ENCODE measurements at places on chromosomes 1 and 21. TPM values are rescaled to one million over a fixed set of nuclear protein-coding genes. Genes with fewer than 3 reads are reported as not detected.

Gene OR2T29
- total RNA-seq, result not detected

Gene FHAD1
- not detected for total RNA-seq

Gene PLPP3
- 143 TPM for total RNA-seq

Gene C1orf87
- not detected for total RNA-seq

Gene DMBX1
- total RNA-seq, result not detected

Gene RIPPLY3
- not detected for total RNA-seq

Gene DISC1
- 3.9 TPM for total RNA-seq

Gene AADACL3
- not detected for total RNA-seq

GRCh38 chr1:1435106-1435903, at the start of gene VWA1:
Gene VWA1, plus strand, starts transcription at chr1:1435690. Its CDS starts 59 bp downstream, at chr1:1435749.
- peak; percentile 84 for DNase-seq

DNA sequence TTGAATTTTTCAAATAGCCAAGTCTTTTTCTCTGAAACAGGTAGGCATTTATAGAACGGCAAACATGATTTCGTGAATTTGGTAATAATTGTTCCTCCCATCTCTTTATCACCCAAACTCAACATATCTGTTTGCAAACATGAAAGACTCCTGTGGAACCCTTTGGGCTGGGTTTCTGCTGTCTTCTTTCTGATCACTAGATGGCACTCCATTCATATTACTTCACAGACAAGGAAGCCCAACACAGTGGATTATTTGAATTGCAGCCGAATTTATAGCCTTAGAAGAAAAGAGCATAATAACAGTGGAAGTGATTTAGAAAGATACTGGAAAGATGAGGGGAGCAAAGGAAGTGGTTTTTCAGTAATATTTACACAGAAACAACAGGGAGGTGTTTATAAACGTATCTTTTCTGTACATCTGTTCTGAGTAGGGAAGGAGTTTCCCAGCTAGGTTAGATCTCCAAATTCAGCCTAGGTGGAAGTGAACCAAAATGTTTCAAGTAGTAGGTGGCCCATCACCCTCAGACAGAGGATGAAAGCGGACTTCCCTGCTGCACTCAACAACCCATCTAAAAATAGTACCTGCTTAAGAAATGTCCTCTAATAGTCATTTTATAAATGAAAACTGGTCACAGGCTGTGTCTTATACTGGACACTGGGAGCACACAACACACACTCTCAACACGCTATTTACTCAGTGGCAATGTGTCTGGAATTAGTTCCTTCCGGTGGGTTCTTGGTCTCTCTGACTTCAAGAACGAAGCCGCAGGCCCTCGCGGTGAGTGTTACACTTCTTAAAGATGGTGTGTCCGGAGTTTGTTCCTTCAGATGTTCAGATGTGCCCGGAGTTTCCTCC, 67.6 kb downstream of the MAP3K21 start:
- no peak for DNase-seq

DNA sequence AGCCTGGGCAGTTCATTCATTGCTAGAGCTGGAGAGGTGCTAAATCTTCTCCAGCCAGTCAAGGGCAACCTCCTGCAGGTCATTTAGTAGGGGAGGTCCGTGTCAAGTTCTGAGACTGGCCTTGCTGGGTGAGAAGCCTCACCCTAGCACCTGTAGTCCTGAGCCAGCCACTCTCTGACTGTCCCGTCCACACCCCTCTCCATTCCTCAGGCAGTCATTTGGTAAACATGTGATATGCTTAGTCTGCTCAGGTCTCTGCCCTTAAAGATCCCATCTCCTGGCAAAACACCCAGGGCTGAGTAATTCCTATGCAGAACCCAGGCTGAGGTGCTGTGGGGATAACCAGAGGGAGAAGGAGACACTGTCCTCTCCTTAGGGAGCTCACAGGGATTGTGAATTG, 13.7 kb upstream of the IGFN1 start:
- no peak for DNase-seq

DNA sequence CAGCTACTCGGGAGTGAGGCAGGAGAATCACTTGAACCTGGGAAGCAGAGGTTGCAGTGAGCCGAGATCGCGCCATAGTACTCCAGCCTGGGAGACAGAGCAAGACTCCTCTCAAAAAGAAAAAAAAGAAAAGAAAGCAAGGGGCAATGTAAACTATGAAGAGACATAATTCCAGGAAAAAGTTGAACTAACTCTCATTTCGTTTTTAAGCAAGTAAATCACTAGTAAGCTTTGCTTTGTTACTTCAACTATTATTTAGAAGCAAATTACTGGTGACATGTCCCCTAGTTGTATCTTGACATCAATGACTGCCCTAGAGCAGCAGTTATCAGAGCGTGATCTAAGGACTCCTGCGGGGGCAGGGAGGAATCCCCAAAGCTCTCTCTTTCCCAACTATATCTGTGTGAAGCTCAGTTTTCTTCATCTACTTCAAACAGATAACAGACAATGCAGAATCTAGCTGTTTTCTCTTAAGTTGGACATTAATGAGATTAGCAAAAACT, 18.7 kb downstream of the CLSTN1 start:
- no peak for DNase-seq

DNA sequence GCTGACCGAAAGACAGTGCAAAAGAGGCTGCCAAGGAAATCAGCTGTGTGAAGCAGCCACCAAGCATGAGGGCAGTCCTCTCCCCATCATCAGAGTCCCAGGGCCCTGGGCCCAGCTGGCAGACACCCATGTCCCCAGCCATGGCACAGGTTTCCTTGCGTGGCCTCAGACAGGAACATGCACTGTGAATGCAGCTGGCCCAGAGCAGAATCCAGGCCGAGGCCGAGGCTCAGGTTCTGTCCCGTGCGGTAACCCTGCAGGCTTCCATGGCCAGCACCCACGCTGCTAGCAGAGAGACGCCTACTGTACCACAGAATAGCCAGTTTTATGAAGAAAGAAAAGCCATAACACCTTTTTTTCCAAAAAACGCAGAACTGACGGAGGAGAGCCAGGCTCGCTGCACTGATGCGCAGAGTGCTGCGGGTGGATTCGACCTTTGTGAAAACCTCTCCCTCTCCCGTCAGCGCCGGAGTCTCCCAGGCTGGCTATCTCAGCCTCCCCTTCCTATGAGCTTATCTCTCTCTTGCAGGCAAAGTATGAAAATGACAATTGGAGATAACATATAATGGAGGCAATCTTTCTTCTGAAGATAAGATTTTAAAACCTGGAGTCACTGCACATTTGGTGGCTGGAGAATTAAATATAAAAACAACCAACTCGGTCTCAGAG, 106.6 kb downstream of the NPHP4 start:
- DNase-seq, result no peak

- no peak for DNase-seq
These were observed 6.2 kb upstream of the FAM76A start for GRCh38 chr1:27719286-27720251.

- DNase-seq, result peak; percentile 85
These were observed 3.6 kb upstream of the VWA1 start for GRCh38 chr1:1431845-1432273.

GRCh38 chr21:41357546-41357945, 4.3 kb upstream of the MX2 start:
- DNase-seq, result no peak

GRCh38 chr1:22241250-22241649, 98.4 kb upstream of the WNT4 start:
- no peak for DNase-seq

DNA sequence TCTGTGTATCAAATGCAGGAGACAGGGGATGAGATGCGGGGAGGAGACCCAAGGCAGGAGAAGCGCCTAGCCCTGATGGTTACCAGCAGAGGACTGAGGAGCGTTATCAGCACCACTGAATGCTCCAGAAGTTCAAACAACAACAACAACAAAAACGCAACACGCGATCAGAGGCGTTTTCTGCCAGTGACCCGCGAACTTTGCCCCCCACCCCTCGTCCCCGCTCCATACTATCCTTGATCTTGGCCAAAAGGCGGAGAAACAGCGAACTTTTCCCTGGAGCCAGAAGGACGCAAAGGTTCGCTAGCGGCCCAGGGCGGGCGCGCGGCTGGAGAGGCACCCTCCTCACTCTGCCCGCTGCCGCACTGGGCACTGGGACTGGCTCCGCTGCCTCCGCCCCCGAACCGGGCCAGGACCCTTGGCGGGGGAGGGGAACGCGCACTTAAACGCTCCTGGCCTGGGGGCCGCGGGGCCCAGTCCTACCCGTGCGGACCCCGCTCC, 699 bp downstream of the ECHDC2 start:
- peak; percentile 73 for DNase-seq

DNA sequence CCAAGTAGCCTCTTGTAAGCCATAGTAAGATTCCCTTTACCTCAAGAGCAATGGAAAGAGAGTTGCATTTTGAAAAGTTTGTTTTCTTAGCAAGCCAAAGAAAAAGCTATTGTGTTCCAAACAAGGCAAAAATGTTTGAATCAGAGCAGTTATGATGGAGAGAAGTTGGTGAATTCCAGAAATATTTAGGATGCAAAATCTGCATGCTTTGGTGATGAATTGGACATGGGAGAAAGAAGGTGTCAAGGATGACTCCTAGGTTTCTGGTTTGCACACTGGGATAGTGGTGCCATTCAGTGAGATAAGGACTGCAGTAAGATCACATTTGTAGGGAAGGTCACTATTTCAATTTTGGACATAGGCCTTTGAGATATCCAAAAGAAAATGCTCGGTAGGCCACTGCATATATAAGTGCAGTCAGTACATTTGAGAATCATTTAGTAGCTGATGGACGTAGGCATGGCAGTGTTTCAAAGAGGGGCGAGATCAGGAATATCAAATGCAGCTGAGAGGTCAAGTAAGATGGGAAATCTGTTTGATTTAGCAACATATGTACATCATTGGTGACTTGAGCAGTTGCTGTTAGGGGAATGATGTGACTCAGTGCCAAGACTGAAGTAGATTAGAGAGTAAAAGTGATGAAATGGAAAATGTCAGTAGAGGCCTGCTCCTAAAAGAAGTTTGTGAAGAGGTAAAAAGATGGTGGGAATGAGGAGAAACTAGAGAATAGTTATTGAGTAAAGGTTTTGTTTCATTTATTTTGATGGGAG, 33.9 kb upstream of the GPR25 start:
- DNase-seq, result no peak

- DNase-seq, result no peak
These were observed 19.0 kb downstream of the SDC3 start for GRCh38 chr1:30889511-30889910.

DNA sequence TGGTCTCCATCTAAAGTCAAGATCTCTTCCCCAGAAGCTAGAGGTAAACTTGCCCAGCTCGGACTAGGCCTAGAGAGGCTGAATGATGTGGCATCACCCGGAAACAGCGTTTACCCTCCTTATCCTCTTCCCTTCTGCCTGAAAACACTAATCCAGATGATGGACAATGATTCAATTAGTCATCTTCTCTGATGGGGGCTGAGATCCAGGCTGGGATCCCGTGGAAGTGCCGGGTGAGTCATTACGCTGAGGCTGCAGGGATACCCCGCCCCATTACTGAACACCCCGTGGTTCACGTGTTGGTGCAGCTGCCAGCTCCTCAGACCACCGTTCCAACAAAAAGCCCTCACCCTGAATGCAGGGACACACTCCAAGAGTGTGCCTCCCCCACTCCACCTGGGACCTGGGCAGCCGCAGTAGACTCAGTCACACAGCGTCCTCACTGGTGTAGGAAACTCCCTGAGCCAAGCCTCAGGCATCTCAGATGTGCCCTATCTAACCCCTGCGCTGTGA, 2.0 kb downstream of the S100A6 start:
- no peak for DNase-seq

- peak; percentile 84 for DNase-seq
These were observed 6.1 kb upstream of the ADAM15 start for GRCh38 chr1:155044812-155045657.

DNA sequence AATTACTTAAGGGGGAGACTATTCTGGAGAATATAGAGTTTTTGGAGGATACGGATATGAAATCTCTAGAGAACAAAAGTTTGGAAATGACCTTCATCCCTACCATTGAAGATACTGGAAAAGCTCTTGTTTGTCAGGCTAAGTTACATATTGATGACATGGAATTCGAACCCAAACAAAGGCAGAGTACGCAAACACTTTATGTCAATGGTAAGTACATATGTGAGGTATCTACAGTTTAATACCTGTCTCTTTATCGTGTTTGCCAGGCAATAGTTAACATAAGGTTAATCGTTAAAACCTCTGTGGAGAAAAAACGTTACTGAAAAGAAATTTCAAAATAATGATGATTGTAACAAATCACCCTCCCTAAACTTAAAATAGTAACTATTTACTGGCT, 11.8 kb downstream of the VCAM1 start:
- no peak for DNase-seq

DNA sequence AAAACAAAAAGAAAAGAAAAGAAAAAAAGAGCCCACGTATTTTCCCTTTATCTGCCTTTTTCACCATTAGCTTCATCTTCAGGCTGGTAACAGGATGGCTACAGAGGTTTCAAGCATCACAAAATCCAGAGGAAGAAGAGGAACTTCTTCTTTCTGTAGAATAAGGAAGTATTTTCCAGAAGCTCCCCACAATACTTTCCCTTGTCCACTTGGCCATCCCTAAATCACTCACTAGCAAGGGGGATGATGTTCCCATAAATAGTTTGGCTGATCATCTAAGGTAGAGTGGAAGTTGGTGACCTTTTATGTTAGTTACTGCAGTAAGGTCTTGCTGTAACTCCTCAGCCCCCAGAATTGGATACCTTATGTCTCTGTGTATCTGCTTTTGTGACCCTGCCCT, 45.1 kb upstream of the RNF11 start:
- DNase-seq, result no peak

GRCh38 chr1:84691122-84691783, 992 bp upstream of the SSX2IP start:
- DNase-seq, result no peak

DNA sequence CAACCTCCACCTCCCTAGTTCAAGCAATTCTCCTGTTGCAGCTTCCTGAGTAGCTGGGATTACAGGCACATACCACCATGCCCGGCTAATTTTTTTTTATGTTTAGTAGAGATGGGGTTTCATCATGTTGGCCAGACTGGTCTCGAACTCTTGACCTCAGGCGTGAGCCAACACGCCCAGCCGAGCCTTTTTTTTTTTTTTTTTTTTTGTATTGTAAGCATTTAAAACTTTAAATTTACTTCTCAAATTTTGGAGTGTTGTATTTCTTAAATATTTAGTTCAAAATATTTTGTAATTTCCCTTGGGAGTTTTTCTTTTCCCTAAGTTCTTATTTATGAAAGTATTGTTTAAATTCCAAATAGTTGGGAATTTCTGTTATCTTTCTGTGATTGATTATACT, 9.2 kb upstream of the SCAF4 start:
- no peak for DNase-seq

- DNase-seq, result no peak
These were observed 149.5 kb upstream of the RUNX1 start for GRCh38 chr21:35198565-35198964.

GRCh38 chr1:235442788-235443429, 61.3 kb downstream of the B3GALNT2 start:
- DNase-seq, result no peak

- DNase-seq, result no peak
These were observed 88.3 kb downstream of the ABCA4 start for GRCh38 chr1:94032637-94033036.

DNA sequence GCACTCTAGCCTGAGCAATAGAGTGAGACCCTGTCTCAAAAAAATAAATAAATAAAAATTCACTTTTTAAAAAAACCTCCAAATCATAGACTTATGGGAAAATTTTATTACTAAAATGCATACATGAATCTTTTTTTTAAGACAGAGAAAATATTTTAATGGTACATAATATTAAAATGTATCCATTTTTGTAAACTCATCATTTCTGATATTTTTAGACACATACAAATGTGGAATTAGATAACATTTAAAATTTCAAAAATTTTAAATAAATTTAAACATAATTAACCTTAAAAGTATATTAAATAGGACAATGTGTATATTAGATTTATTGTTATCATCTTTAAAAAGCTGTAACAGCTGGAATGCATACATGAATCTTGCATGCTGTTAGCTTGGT, 33.9 kb downstream of the SMAP2 start:
- no peak for DNase-seq

- no peak for DNase-seq
These were observed 2.1 kb downstream of the CDC7 start for GRCh38 chr1:91502672-91503184.

Data from Right ventricle myocardium inferior (tissue), 1 donor.